Kidney tubule cell (primary cell): ENCODE measurements at places on chromosomes 5 and 9.

DNA sequence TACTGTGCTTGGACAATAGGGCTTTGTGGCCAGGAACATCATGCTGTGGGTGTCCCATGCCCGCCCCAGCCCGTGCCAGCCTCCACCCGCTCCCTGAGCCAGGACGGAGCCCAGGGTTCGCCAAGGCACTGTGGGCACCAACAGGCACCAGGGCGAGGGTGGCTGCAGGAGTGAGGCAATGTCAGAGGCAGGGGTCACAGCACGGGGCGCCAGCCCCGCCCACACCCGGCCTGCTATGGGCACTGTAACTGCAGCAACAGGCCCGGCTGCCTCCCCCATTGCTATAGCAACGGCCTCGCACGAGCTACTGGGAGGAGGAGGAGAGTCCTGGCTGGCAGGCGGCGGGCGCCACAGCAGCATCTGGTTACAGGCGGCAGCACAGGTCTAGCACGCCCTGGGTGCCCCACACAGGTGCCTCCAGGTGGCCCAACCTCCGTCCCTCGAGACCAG lies 2.5 kb downstream of the ABCA2 start:
- peak; percentile 74 for DNase-seq

GRCh38 chr9:93291536-93292287 lies 107.8 kb downstream of the WNK2 start:
- no peak for DNase-seq

DNA sequence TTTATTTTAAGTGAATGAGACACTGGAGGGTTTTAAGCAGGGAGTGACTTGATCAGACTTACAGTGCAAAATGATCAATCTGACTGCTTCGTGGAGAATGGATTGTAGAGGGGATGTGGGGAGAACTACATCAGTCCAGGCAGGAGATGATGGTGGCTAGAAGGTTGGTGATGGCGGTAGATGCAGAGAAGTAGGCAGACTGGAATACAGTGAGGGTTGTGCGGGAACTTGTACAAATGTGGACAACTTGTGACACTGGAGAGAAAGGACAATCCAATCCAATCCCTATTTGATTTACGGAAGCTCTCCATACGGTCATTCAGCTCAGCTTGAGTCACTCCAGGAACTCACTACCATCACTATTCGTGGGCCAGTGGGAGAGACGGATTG lies 593 bp downstream of the TIGD6 start:
- DNase-seq = no peak

- DNase-seq = no peak
Measured at GRCh38 chr5:1926071-1926440, 43.3 kb upstream of the IRX4 start.

DNA sequence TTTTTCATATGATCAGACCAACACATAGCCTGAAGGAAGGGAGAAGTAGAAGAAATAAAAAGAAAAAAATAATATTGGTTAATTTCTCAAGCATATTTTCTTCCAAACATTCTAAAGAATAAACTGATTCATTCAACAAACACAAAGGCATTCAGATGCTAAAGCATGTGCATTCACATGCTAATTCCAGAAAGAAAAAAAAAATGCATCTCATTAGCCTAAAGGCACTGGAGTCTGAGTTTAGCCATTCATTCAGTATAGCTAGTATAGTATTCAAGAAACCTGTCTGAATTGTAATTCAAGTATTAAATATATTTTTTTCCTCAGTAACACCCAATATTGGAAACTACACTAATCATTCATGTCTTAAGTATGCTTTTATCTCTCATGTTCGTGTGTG lies 61.0 kb upstream of the FER start:
- DNase-seq = no peak

GRCh38 chr9:127805620-127806019 lies 2.9 kb downstream of the FPGS start:
- peak; percentile 30 for DNase-seq

DNA sequence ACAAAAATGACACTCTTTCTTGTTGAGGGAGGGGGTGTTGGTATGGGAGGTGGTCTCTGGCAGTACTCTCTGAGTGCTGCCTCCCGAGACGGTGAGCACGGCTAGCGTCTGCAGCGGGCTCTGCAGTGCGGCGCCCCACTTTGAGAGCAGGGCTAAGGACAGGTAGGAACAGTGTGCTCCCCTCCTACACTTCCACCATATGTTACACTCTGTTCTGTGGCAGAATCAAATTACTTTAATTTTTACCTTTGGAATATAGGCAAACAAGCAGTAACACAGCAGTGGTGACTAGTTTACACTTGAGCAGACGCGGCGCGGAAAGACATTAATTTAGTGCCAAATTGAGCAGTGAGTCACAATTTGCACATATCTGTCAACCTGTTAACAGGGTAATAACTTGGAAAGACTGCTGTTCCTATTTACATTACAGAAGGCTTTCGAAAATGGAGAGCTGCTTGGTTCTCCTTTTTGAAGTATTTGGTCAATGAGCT lies 136.3 kb downstream of the MED27 start:
- DNase-seq = no peak

- peak; percentile 64 for DNase-seq
Measured at GRCh38 chr9:121725008-121725775, 73.8 kb downstream of the DAB2IP start.

DNA sequence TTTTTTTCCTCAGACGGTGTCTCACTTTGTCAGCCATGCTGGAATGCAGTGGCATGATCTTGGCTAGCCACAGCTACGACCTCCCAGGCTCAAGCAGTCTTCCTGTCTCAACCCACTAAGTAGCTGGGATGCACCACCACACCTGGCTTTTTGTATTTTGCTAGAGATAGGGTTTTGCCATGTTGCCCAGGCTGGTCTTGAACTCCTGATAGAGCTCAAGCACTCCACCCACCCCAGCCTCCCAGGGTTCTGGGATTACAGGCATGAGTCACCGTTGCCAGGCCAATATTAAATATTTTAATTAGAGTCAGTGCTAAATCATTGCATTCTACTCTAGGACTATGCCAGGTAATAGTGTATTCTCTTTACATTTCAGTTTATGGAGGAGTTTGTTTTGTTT lies 41.5 kb downstream of the UBE2R2 start:
- DNase-seq = peak; percentile 59

- DNase-seq = no peak
Measured at GRCh38 chr5:100575815-100576214, 40.6 kb downstream of the FAM174A start.

- DNase-seq = no peak
Measured at GRCh38 chr5:178425621-178426068, 164.5 kb downstream of the COL23A1 start.
